ENCODE measurements at places on chromosomes 12 and 14. TPM values are rescaled to one million over a fixed set of nuclear protein-coding genes. Genes with fewer than 3 reads are reported as not detected.
A peak's percentile ranks its signal among the peaks of the same experiment; 100 is the strongest.

- no peak for DNase-seq
Measured at GRCh38 chr14:88823968-88824313, 510 bp upstream of the TTC8 start.

DNA sequence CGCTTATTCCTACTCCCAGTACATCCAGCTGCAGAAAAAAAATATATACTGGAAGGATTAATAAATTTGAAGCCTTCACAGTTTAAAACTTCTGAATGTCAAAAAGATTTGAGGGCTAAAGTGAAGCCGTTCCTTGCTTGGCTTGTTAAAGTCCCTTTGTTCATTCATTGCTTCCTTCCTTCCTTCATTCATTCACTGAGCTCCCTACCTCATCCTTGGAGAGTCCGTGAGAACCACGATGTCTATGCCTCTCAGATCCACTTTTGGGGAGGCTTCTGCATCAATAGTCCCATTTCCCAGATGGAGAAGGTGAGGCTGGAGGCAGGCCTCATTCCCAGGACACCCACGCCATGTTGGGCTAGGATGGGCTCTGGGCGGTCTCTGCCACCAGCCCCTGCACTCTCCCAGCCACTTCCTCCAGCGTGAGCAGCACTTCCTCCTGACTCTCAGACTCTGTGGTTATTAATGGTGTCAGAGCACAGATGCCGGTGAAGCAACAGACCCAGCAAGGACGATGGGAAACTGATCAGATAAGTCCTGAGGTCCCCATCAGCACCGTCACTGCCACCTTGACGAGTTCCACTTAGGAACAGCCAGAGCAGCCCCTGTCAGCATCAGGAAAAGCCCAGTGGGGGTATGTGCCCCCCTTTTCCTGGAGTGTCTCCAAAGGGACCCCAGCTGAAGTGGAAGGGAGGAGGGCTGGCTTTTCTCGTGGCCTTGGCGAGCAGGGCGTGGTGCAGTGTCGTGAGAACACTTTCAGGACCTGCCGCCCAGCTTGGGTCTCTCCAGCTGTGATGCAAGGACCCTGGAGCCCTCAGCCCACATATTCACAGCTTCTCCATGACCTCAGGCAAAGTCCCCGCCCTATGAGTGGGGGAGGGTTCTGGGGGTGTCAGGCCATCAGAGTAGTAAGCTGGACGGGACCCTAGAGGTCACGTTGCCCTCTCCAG lies 21.2 kb downstream of the ASB2 start:
- no peak for DNase-seq

DNA sequence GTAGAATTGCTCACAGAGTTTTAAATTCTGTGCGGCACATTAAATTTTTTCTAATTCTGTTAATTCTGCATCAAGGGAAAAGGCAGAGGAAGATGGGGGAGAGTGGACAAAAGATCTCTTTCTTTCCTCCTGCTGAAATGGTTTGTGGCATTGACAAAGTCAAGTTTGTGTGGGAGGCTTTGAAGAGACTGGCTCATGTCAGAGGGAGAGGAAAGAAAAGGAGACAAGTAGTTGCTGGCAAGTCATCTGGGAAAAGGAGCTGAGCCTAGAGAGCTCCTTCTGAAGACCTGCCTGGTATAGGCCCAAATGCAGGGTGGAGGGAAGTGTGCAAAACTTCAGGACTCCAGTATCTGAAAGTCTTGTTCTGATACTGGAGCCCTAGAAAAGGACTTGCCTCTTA lies 36.3 kb downstream of the TTLL5 start:
- DNase-seq = no peak

GRCh38 chr12:11795913-11796459 lies 146.5 kb downstream of the ETV6 start:
- DNase-seq = peak; percentile 91

GRCh38 chr12:47317175-47317915 lies 237.6 kb upstream of the AMIGO2 start:
- DNase-seq = no peak

- no peak for DNase-seq
Measured at GRCh38 chr12:121064116-121064515, 25.1 kb upstream of the OASL start.

DNA sequence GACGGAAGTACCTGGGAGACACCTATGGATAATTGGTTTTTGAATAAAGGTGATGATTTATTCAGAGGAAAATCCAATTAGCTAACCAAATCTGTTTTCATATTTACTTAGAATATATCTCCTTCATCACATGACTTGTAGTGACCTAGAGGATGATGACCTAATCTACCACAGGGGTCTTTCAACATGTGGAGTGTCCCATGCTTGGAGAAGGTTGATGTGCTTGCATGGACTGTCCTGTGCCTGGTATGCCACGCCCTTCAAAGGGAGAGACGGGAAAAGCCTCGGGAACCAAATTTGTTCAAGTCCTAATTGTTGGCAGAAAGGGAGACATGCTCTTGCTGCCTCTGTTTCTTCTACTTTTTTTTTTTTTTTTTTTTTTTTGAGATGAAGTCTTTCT lies 11.8 kb upstream of the PAPLN start:
- no peak for DNase-seq

DNA sequence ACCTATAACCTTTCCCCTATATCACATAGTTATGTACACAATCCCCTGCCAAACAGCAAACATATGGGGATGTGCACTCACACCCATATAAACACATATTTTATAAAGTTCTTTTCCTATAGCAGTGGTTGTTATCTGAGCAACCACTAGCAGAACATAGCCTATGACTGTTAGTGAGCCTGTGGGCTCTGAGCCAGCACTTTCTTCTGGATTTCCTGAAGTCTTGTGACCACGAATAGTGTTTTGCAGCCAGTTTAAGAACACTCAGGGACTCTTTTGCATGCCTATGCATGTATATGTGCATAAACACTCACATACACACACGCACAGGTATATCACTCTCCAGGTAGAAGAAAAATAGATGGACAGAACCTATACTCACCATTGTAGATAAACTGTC lies 17.1 kb downstream of the TESPA1 start:
- peak; percentile 71 for DNase-seq

DNA sequence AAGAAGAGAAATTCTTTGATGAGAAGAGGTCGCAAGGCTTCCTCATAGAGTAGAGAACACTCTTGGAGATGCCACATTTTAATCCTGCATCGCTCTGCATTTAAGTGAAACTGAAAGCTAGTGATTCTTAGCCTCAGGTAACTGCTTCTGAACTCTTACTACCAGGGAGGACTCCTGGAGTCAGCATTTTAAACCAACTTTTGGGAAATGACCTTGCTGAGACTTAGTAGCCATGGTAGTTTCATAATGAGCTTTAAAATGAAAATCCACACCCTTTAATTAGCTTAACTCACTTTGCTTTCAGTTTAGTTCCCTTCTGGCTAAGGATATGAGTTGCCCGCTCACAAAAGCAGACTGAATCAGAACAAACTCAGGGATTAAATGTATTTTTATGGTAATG lies 80.3 kb downstream of the SYNE2 start:
- peak; percentile 14 for DNase-seq

DNA sequence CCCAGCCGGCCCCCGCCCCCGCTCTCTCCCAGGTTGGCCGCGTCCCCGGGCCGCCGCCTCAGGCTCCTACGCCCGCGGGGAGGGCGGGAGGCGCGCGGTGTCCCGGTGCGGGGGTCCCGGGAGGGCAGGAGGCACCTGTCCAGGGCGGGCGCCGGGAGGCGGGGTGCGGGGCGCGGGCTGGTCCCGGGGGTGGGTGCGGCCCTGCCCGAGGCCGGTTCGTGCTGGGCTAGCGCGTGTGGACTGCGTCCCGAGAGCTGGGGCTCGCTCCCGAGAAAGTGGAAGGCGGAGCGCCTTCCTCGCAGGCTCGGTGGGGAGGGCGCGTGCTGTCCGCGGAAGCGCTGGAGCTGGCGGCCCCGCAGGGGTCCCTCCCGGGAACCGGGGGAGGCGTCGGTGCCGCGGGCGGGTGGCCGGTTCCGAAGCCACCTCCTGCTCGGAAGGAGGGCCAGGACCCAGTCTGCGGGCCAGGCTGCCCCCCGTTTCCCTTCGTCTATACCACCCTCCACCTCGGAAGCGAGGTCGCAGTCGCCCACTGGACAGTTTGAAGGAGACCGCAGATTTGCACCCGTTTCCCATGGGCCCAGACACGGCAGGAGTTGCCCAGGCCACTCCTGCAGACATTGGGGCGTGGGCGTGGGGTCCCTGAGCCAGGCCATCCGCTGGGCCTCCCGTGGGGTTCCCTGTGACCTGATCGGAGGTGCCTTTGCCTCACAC lies 636 bp downstream of the ZFYVE21 start:
- DNase-seq = no peak

- DNase-seq = no peak
Measured at GRCh38 chr12:99042226-99042625, 397.1 kb downstream of the APAF1 start.

DNA sequence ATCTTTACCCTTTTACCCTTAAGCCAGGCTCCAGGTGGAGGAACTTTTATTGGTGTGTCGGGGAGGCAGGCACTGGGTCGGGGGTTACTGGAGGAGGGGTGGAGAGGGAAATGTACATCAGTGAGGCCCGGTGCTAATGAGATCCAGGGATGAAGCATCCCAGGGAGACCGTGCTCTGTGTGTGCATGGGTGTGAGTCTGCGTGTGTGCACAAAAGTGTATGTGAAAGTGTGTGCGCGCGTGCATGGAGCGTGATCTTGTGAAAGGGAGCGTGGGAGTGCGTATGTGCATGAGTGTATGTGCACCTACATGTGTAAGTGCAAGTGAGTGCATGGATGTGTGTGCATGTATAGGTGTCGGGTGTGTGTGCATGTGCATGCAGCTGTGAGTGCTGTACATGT lies 55.3 kb downstream of the AACS start:
- DNase-seq = no peak

- DNase-seq = peak; percentile 83
Measured at GRCh38 chr12:42144408-42145196, at the start of gene GXYLT1. Gene GXYLT1 (minus strand): TSS chr12:42144874. CDS start chr12:42144646, 228 bp downstream.

DNA sequence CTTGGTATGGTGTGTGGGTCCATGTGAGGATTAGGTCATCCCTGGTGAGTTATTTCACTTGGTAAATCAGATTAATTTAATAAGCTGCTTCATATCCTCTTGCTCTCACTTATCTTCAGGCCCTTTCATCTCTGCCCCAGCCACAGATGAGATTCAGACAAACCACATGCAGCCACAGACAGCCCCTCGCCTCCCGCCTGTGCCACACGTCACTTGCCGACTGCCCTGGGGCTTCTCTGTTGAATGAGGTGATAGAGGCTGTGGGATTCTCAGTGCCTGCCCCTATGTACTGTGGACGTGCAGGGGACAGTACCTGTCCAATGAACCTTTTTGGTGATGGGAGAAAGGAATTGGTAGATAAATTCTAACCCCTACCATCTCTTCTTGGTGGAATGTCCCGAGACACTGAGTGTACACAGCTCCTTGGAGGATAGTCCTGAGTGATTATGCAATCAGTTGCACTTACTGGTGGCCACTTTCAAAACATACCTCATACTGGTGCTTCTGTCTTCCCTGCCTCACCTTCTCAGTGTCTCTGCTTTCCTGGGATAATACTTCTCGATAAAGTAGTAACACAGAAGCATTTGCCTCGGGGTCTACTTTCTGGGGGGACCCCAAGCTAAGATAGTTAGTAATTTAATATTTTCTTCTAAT lies 248.7 kb downstream of the TTC6 start:
- DNase-seq = no peak

- DNase-seq = peak; percentile 97
Measured at GRCh38 chr12:12803186-12803585, 10.0 kb upstream of the DDX47 start.

The TMPRSS12 gene
- not detected for total RNA-seq

The DYRK2 gene
- total RNA-seq = 20.5 TPM

The MGST1 gene
- 125 TPM for total RNA-seq

The PTGER2 gene
- total RNA-seq = not detected

The PARPBP gene
- total RNA-seq = 18.4 TPM

The RNFT2 gene
- total RNA-seq = 2.6 TPM

The KRT71 gene
- total RNA-seq = not detected

The TNFRSF1A gene
- 135 TPM for total RNA-seq

The CACNA1C gene
- total RNA-seq = not detected

The INSM2 gene
- not detected for total RNA-seq

The ANO4 gene
- total RNA-seq = 16.6 TPM

The ITGA7 gene
- 0.44 TPM for total RNA-seq

All from foreskin keratinocyte (primary cell).